Left hindlimb (tissue), 1 donor: ENCODE measurements at places on chromosomes 2 and 18.

DNA sequence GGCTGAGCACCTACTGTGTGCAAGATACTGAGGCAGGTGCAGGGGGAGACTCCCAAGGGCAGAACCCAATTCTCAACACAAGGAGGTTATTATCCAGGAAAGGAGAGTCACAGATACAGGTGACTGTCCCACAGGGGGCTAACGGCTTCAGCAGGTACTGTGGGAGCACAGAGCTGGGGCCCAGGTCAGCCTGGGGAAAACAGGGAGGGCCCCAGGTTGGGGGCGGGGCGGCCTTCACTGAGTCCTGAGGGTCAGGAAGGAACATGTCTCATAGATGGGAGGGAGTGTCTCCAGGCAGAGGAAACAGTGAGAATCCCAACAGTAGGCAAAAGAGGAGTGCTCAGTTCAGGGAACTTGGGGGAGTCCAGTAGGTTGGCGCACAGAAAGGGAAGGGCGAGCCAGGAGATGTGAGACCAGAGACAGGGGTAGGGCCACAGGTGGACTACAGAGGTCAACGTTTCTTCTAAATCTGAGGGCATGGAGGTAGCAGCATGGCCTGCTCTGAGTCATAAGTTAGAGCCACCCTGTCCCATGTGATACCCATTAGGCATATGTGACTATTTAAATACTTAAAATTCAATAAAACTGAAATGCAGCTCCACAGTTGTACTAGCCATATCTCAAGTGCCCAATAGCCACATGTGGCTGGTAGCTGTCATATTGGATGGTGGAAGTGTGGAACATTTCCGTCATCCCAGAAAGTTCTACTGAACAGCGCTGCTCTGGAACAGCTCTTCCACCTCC is 157.2 kb downstream of the TTC32 start:
- no peak for DNase-seq

DNA sequence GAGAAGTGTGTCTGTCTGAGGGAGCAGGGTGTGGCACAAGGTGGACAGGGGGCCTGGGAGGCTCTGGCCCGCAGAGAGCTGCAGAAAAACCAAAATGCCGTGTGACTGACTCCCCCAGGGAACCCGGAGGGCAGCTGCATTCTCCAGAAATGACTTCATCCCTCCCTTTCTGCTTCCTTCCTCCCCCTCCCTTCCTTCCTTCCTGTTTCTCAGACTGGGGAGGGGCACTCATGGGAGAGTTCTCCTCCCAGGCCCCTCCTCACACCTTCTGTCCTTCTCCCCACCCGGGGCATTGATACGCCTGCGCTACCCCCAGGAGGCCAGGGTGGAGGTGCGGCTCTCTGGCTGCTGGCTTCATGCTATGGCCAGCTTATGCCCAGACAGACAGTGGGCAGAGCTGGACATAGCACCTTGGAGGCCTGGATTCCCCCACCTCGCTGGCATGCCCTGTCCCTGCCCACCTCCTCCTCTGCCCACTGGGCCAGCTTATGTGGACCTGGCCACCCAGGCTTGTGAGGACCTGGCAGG is 8.2 kb upstream of the GPR17 start:
- DNase-seq: no peak

DNA sequence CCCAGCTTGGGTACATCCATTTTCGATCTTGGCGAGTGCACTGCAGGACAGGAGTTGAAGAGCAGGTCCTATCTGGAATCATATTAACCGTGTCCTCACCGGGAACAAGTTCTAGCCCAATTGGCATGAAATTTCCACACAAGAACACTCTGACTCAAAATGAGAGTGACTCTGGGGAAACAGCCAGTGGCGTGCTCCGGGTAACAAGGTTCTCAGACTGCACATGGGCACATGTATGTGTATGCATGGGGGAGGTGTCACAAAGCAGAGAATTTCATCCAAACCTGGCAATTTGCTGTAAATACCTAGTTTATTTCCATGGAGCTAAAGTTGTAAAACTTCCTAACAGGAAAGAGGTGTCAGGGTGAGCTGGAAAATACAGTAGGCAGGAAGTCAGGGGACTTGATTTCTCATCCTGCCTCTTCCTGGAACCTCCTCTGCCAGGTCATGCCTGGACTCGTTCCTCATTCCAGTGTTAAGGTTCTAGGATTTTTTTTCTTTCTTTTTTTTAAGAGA is 1.7 kb downstream of the TUBB6 start:
- no peak for DNase-seq

DNA sequence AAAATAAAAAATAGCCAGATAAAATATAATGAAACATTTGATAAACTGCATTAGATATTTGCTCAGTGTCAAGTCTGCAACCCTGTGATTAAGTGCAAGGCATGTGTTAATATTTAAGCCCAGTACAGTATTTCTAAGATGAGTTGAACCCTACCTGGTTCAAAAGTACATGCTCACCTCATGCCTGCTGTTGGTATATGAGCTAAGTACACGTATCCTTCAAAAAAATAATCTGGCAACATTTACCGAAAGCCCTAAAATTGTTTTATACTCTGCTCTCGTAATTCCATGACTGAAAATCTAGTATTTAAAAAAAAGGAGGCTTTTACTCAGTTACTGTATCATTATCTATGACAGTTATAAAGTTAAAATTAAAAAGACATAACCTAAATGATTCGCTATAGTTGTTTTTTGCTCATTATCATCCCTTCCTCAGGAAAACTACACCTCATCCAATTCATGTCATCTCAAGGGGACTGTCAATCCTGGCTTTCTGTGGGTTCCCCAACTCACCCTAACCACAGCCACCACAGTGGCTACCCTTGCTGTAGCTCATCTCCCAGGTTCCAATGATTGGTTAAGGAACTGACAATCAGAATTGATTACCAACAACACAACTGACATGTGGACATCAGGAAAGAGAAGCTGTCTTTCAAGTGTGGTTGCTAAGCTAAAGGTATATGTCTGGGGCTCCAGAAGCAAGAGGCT is 10.6 kb downstream of the TLK1 start:
- no peak for DNase-seq

GRCh38 chr2:126504949-126505348 is 151.0 kb upstream of the GYPC start:
- DNase-seq: no peak

GRCh38 chr18:26685438-26686157 is 137.2 kb upstream of the KCTD1 start:
- DNase-seq: no peak

DNA sequence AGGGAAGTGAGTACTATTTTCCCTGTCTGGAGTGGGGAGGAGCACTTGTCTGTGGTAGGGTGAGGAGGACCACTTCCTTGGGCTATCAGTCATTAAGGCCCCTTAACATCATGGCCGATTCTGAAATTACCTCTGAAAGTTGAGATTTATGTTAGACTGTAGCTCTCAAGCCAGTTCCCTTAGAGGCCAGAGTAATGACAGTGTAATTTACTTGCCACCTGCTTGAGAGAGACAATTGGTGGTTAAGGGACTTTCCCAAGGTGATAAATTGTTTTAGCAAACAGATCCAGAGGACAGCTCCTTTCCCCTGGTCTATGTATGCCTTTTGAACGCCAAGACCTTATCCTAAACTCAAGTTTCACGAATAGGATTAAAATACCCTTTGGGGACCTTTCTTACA is 56.1 kb downstream of the NEDD4L start:
- no peak for DNase-seq

DNA sequence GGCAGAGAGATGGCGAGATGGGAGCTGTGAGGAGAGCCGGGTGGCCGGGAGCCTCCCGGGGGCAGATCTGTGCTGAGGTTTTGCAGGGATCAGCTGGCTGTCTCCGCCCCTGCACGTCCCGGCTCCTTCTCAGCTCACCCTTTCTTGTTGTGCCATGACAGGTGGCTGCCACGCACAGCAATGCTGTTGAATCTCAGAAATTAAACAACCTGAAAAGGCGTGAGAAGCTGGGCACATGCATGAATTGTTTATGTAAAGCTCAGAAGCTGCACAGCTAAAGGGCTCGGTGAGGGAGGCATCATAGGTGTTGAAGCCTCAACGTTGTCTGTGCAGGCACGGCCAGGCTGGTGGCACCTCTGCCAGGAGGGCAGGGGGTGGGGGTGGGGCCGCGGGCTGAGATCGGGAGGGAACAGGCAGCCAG is 858 bp upstream of the RTP5 start:
- no peak for DNase-seq

GRCh38 chr2:112972423-112973086 is 5.3 kb upstream of the IL36G start:
- DNase-seq: no peak

DNA sequence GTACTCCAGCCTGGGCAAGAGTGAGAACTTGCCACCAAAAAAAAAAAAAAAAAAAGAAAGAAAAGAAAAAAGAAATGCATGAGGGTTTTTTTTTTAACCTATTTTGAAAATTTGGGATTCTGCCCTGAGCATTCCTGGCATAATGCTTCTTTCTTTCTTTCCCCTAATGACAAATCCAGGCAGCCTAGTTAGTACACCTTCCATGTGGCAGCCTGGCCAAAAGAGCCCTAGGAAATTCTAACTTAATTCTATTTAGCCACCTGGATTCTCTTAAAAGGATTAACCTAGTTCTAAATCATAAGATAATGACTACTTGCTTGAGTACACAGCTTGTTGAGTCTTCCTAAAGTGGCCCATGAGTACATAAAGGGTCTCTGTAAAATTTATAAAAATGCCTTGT is 160.1 kb downstream of the THADA start:
- DNase-seq: no peak

DNA sequence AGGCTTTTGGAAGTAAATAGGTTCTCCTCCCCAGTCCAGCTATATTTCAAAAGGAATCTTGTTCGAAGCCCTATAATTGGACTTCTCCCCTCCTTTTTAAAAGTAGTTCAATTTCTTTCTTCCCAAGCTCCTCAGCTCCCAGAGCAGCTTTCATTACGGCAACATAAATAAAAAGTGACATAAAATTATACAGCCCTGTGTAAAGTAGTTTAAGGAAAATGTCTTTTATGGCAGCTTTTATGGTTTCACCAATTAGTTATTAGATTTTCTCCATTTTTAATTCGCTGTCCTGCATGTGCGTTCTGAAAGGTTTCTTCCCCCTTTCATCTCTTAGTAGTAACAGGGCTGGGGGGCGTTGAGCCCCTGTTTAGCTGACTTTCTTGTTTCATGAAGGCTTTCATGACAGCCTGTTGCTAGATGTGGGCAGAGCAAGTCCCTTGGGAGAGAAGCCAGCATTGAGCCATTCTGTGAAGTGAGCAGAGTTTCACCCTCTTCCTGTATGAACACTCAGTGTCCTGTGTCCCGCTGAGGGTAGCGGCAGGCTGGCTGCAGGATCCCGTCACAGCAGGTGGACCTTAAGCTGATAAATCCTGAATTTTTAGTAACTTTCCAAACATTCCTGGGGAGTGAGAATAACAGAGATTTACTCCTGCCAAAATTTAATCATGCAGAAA is 229.7 kb upstream of the SPRED2 start:
- no peak for DNase-seq

DNA sequence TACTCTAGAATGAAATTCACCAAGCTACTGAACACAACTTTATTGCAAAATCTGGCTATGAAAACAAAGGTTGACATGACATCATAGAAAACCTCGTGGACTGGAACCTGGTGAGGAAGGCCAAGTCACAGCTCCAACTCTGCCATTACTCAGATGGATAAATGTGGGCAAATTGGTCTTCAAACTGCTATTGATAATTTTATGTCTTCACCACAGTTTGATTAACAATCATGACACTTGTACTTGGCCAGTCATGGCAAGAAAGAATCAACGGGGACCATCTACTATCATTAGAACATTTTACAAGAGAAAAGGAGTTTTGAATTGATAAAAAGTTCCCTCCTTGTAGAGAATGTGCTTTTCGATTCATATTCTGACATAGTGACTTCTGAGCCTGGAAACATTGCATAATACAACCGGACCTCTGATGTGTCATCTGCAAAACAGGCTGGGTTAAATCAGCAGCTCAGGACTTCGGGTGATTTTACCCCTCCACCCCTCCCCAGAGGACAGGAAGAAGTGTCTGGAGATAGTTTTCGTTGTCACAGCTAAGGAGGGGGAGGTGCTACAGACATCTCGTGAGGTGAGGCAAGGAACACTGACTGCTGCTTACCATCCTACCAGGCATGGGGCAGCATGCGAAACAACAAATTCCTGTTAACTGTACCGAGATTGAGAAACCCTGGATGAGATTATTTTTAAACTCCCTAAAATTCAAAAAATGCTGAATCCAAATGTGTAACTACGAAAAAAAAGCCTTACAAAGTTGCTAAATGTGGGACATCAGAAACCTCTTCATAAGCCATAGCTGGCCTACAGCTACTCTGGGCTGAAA is 8.4 kb downstream of the L3MBTL4 start:
- no peak for DNase-seq
